D721Med (cell line): ENCODE measurements at places on chromosomes 11 and 22.

GRCh38 chr22:35150183-35151107 lies 84.5 kb downstream of the ISX start:
- DNase-seq = no peak

DNA sequence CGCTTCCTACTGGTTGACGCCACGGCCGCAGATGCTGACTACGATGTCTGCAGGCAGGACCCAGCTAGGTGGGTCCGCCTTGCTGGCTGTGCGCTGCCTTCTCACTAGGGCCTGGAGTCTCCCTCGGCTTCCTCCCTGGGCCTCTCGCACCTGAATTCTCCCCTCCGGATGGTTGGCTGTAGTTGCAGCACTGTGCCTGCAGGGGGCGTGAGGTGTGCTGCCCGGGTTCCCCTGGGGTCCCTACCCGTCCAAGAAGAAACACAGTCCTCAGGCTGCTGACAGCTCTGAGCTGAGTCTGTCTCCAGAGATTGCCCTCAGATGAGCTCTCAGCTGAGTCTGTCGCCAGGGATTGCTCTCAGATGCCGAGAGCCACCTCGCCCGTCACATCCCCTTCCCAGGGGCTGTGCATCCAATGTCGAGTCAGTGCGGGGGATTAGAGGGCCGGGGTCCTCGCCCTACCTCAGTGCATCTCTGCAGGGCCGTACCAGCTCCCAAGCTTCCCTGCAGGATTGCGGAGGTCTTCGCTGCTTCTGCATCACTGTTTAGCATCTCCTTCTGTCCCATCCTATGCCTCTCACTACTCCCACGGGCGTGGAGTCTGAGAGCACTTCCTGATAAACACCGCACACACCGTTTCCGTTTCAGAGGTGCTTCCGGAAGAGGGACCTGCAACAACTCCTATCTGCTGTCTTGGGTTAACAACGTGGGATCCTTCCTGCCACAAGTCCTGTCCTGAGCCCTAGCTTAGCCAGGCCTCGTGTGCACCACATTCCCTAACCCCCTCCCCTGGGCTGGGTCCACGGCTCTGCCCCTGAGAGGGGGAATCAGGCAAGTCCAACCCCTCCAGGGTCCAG lies 196.9 kb downstream of the CSNK2A3 start:
- peak; percentile 29 for DNase-seq

- no peak for DNase-seq
Observed at GRCh38 chr11:14973621-14974514, 1.7 kb upstream of the CALCA start.

- DNase-seq = no peak
Observed at GRCh38 chr11:62925745-62926679, 4.8 kb upstream of the CHRM1 start.

- no peak for DNase-seq
Observed at GRCh38 chr11:114136686-114137640, 77.5 kb downstream of the ZBTB16 start.

DNA sequence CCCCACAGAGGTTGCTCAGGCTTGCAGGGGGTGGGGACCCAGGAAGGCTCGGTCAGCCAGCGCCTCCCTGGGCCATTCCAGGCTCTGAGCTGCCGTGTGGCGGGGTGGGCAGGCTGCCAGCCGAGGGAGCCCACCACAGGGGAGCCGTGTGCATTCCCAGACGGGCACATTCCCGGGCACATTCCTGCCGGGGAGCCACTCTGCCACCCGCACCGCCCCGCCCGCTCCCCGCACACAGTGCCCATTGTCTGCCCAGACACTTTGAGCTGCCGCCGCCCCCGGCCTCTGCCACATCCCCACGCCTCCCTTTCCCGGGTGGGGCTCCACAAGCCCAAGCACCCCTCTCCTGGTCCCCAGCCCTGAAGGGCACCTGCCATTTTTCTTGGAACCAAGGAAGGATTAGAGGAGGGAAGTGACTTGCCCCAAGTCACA lies 27.4 kb downstream of the RPL3 start:
- no peak for DNase-seq

GRCh38 chr22:23862103-23862502 lies 4.4 kb downstream of the SLC2A11 start:
- no peak for DNase-seq

DNA sequence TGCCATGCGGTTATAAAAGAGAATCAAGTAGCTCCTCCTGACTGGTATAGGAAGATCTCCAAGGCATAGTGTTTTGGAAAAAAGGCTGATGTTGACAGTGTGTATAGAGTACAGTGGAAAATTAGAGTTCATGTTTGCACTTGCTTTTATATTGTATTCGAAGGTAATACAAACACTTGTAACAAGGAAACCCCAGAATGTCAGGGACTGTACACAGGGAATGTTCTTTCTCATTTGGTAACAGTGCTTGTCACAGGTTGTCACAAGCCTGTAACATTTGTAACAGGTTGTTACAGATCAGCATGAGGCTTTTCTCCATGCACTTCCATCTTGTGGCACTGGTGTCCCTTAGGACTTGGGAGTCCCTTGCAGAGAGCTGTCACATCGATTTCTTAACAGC lies 64.0 kb downstream of the GRK3 start:
- DNase-seq = no peak

GRCh38 chr22:27557286-27558008 lies 244.1 kb downstream of the MN1 start:
- no peak for DNase-seq

GRCh38 chr22:43975041-43975440 lies 19.8 kb downstream of the SAMM50 start:
- no peak for DNase-seq

- DNase-seq = peak; percentile 56
Observed at GRCh38 chr11:117519170-117519569, 191.5 kb downstream of the CEP164 start.

DNA sequence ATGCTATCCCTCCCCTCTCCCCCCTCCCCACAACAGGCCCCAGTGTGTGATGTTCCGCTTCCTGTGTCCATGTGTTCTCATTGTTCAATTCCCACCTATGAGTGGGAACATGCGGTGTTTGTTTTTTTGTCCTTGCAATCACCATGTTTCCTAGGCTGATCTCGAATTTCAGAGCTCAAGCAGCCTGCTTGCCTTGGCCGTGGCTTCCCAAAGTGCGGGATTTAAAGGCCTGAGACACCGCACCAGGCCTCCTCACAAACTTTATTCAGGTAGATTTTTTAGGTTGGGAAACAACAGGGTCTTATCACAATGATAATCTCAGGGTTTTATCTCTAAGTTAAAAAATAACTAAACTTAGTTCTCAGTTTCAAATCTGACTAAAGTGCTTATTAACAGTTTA lies 125.4 kb downstream of the LUZP2 start:
- no peak for DNase-seq

- DNase-seq = no peak
Observed at GRCh38 chr22:22194931-22195264, 49.7 kb upstream of the VPREB1 start.

DNA sequence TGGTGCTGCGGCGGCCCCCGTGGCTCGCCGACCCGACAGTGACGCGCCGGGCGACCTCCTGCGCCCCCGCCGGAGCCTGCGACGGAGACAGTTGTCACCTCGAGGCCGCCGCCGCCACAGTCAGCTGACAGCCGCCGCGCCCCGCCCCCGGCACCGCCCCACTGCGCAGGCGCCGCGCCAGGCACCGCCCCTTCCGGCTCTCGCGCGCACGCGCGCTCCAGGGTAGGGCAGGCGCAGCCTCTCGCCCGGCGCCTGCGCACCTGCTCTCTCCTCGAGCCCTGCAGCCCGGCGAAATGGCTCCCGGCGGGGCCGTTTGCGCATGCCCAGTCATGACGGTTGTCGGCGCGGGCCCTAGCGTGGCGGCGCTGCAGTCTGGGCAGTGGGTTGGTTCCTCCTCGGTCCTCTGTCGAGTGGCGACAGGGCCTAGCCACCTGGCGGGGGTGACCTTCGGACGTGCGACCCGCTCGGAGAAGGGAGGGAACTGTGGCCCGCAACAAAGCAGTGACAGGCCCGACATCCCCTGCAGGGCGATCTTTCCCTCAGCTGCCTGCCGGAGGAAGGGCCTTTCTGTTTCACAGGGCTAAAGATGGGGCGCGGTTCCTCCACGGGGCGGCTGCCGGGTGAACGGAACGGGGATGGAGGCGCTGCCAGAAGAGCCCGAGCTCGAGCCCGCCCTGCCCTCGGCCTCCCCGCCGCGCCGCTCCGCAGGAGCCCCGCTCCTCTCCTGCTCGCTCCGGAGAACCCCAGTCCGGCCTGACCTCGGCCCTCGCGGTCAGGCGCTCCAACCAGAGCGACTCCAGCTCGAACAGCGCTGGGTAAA lies at the start of gene TOLLIP:
TOLLIP (minus strand) TSS at position 135 of the 820 bp plus-strand sequence; CDS start at position 1, 134 bp downstream.
- peak; percentile 84 for DNase-seq

GRCh38 chr22:45997777-45998637 lies 21.0 kb upstream of the WNT7B start:
- no peak for DNase-seq

DNA sequence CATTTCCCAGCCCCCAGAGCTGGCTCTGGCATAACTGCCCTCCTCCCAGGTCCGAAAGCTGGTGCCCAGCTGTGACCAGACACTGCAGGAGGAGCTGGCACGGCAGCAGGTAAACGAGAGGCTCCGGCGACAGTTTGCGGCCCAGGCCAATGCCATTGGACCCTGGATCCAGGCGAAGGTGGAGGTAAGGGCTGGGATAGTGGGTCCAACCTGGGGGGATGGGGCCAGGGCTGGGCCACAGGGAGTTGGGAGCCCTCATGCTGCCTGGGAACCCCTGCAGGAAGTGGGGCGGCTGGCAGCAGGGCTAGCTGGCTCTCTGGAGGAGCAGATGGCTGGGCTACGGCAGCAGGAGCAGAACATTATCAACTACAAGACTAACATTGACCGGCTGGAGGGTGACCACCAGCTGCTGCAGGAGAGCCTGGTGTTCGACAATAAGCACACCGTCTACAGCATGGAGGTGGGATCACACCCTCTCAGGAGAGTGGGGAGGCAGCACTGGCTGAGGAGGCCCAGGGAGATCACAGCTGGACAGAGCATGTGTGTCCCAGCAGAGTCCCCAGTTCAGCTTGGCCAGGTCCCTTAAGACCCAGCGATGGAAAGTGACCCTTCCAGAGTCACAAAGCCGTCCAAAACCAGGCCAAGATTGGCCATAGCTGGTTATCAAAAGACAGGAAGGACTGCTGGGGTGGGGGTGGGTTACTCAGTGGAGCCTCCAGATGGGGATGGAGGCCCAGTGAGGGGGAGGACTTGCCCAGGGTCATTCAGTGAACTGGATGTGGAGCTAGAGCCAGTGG lies 7.0 kb downstream of the CTSF start:
- no peak for DNase-seq

- DNase-seq = no peak
Observed at GRCh38 chr22:22751043-22751603, 106.7 kb downstream of the GGTLC2 start.

DNA sequence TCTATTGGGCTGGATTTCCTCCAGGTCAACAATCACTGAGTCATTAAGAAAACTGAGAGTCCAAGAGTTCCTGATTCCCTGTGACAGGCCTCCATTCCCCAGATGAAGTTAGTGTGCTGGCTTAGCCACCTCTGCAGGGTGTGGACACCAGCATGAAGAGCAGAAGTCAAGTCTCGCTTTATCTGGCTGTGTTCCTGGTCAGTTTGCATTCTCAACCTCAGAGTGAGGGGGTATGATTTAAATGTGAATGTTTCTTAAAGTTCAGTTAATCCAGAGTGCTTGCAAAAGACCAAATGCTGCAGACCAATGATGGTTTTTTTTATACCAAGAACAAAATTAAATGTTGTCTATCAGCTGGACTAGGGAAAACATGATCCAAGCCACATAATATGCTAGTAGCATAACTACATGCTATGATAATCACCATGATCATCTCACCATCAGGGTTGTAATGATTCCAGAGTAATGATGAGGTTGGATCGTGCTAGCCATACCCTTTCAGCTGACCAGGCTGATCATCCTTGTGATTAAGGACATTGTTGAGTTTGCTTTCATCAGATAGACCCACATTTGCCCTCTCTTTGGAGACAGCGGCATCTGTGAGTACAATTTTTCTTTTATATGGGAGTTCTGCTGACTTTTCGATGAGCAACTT lies 145.8 kb upstream of the ARHGAP20 start:
- DNase-seq = no peak

GRCh38 chr22:23178512-23179254 lies 1.6 kb upstream of the BCR start:
- DNase-seq = peak; percentile 83

- peak; percentile 85 for DNase-seq
Observed at GRCh38 chr11:65386307-65387140, at the start of gene FRMD8. FRMD8 (plus strand) TSS chr11:65386637; CDS start chr11:65387037, 400 bp downstream.
